ENCODE measurements at places on chromosomes 13 and 19.

DNA sequence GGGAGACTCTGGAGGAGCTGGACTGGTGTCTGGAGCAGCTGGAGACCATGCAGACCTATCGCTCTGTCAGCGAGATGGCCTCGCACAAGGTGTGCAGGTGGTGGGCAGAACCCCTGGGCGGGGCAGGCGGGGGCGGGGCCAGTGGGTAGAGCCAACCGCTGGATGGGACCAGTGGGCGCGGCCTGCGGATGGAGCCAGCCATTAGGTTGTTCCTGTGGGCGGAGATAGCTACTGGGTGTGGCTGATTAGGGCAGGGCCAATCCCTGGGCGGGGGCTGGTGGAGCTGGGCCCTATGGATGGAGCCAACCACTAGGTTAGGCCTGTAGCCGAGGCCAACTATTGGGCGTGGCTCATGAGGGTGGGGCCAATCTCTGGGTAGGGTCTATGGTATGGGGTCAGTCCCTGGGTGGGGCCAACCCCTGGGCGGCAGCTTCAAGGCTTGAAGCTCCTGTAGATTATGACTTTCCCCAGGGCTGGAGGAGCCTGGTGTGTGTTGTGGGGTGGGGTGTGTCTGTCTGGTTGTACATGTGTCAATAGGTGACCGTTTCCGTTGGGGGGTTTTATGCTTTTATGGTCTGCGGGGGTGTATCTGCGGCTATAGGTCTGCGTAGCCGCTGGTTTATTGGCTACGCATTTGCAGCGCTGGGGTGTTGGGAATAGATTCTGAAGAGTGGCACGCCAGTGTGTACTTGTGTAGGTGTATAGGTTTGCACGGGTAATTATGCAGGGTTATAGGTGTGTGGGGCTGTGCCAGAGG lies 30.7 kb downstream of the PDE4A start:
- DNase-seq: no peak

DNA sequence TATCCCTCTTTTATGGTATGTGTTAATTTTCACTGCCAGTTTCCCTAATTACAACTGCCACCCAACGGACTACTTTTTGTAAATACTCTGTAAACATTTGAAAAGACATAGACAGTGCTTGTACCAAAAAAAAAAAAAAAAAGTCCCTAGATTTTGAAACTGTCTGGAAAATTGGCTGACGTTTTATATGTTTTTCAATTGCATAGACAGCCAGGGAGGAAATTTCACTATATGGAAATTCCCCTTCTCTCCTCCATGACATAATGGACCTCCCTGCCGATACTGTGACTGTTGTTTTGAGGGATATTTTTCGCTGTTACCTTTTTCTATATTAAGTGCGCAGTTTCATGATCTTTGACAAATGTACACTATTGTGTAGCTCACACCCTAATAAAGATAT lies 43.4 kb downstream of the C13orf42 start:
- DNase-seq: no peak

DNA sequence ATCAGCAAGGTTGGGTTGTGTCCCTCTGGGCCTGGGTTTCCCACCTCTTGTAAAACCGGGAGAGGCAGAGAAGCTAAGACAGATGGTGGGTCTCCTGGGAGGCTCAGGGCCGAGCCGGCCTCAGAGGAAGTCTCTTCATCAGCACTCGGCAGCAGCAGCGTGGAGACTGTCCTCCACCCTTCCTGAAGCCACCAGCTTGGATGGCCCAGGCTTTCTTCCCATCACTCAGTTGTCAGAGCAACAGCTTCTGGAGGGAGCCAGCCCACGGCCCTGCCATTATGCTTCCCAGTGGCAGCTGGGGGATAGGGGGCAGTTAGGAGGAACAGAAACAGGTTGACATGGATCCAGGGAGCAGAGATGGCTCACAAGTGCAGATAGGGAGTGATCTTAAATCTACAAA lies 191.0 kb downstream of the KATNAL1 start:
- DNase-seq: no peak

GRCh38 chr13:44895953-44896335 lies 93.3 kb downstream of the NUFIP1 start:
- DNase-seq: no peak

DNA sequence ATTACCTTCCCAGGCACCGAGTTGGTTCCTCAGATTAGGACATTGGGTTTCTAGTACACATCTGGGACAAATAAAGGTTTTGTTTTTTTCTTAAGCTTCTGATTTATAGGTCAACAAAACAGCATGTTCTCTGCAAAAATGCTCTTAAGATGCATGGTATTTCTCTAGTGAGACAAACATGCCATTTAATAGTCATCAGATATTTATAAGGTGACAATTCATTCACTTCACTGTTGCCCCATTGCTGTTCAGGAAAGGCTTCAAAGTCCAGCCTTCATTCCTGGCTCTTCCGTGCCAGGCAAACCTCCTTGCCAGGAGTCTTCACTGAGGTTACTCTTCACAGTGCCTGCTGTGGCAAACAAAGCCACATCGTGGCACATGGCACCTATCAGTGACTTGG lies 156.3 kb upstream of the FNDC3A start:
- no peak for DNase-seq

GRCh38 chr13:72199640-72200039 lies 332.6 kb upstream of the DACH1 start:
- DNase-seq: no peak

GRCh38 chr13:47519626-47520025 lies 481.4 kb downstream of the SUCLA2 start:
- no peak for DNase-seq

DNA sequence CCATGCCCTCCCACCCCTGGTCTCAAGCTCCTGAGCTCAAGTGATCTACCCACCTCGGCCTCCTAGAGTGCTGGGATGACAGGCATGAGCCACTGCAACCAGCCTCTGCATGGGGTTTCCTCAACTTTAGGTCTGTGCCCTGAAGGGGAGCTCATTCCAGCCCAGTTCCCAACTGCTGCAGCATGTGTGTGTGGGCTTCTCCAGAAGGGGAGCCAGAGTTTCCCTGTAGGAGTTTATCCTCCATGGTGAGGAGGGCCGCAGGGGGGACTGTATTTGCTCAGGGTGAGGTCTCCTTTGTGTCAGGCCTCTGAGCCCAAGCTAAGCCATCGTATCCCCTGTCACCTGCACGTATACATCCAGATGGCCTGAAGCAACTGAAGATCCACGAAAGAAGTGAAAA lies 11.3 kb upstream of the ZNF808 start:
- DNase-seq: no peak

DNA sequence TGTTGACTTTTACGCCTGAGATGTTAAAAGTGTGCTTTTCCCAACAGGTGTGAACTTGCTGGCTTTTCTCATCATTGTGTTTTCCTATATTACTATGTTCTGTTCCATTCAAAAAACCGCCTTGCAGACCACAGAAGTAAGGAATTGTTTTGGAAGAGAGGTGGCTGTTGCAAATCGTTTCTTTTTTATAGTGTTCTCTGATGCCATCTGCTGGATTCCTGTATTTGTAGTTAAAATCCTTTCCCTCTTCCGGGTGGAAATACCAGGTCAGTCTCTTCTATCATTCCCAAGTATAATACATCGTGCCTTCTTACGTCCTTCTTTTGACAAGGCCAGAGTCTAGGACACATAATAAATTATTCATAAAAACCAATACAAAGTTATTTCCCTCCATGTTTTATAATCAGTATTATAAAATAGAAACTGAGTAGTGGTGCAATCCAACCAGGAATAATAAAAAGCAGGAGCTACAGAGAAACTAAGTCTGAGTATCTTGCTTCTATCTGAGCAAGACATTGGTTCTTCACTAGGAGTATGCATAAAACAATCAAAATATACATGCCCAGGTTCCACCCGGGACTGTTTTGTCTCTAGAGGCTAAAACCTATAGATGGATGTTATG lies 57.9 kb downstream of the RXFP2 start:
- no peak for DNase-seq

GRCh38 chr13:30679483-30680330 lies 55.6 kb upstream of the ALOX5AP start:
- no peak for DNase-seq

- DNase-seq: no peak
Measured at GRCh38 chr13:40982772-40983171, 36.3 kb downstream of the ELF1 start.

DNA sequence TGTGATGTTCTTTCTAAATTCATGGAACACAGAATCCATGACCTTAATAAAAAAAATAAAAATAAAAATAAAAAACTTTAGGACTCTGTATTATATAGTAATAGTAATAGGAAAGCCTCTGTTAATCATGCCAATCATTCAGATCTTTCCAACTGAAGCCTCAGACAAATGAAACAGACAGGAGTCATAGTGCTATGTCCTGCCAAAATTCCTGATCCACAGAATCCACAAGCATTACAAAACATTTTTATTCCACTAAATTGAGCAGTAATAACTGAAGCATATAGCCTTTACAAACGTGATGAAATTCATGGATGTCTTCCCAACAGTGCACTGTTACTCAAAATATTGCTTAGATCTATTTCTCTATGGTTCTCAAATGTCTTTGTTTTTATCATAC lies 820.6 kb upstream of the PCDH9 start:
- no peak for DNase-seq

GRCh38 chr19:23002690-23003422 lies at the start of gene ZNF728:
Gene ZNF728 (minus strand): TSS chr19:23003176. CDS start chr19:23003030, 146 bp downstream.
- DNase-seq: no peak

DNA sequence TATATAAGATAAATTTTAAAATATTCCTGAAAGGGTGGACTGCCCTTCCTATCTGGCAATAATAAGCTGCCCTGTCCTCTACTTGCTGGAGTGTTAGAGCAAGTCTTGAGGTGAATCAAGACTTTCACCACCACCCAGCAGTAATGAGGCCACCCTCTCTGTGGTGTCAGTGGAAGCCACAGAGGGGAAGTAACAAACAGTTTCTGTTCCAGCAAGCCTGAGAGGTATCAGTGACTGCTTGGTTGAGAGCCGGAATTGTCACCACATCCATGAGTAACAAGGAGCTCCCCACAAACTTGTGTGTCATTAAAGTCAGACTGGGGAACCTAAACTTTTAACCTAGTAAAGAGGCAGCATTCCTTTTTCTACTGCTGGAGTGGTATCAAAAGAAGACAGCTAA lies 532.7 kb upstream of the SPRY2 start:
- DNase-seq: no peak

GRCh38 chr19:7292950-7293761 lies 1.1 kb downstream of the INSR start:
- no peak for DNase-seq

GRCh38 chr19:33938821-33939220 lies 142.2 kb downstream of the KCTD15 start:
- DNase-seq: no peak

DNA sequence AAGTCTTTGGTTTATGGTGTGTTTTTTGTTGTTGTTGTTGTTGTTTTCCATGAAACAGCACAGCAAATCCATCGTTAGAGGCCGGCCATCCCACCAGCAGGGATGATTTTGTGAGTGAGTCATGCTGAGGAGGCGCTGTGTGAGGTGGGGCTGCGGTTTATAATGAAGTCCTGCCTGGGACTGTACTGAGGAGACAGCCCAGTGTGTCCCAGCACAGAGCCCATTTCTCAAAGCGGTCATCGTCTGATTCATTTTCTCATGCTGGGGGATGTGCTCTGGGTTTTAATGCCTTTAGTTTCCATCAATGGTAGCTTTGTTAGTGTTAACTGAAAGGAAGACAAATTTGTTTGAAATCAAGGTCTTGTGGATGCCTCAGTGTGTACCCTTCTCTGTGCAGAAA lies 129.3 kb upstream of the SERP2 start:
- no peak for DNase-seq

GRCh38 chr13:48072304-48072703 lies 22.6 kb downstream of the MED4 start:
- DNase-seq: no peak

DNA sequence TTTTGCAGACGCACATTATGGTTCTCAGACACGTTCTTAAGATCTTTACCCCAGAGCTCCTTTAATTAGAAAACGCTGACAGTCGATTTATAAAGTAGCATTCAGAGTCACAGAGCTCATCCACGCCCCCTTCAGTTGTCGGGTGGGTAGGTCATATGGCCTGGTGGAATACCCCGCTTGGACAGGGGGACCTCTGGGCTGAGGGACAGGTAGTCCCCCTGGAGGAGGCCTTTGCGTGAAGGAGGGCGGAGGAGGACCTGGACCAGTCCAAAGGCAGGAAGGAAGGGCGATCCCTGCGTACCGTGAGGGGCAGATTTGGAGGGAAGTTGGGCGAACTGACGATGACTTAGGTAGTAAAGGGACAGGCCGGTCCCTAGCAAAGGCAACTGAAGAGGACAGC lies 20.5 kb downstream of the VASP start:
- DNase-seq: no peak

DNA sequence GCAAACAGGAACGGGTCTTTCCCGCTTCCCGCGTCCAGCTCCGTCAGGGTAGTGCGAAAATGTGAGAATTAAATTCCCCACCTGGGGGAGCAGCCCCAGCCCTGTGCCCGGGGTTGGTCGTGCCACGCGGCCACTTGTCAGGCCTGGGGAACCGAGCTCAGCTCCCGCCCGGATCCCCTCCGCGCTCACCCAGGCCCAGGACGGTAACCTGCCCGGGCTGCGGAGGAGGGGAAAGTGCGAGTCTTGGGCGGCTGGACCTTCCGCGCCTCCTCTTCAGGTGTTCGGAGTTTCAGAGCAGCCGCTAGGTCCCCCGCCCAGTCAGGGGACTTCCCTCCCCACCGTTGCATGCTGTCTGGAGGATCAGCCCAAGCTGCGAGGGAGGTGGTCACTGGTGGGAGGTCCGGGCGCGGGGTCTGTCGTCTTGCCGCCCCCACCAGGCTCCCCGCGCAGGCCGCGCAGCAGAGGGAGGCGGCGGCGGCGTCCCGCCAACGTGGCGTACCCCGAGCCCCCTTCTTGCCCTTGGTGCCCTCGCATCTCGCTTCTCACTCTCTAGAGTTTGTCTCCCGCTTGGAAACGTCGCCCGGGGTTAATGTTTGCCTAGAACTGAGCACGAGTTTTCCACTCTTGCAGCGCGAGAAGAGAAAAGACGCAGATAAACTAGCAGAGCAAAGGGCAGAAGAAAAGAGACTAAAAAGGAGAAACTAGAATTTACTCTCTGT lies 8.1 kb downstream of the URAD start:
- DNase-seq: no peak

GRCh38 chr13:32682740-32683139 lies 96.5 kb downstream of the PDS5B start:
- no peak for DNase-seq

GRCh38 chr13:45048890-45049407 lies 59.6 kb downstream of the GPALPP1 start:
- no peak for DNase-seq

- peak; percentile 32 for DNase-seq
Measured at GRCh38 chr13:29594303-29594709, 1.2 kb downstream of the SLC7A1 start.

GRCh38 chr13:91659256-91660075 lies 261.0 kb downstream of the GPC5 start:
- no peak for DNase-seq

- no peak for DNase-seq
Measured at GRCh38 chr19:4662812-4663211, 7.3 kb downstream of the MYDGF start.

DNA sequence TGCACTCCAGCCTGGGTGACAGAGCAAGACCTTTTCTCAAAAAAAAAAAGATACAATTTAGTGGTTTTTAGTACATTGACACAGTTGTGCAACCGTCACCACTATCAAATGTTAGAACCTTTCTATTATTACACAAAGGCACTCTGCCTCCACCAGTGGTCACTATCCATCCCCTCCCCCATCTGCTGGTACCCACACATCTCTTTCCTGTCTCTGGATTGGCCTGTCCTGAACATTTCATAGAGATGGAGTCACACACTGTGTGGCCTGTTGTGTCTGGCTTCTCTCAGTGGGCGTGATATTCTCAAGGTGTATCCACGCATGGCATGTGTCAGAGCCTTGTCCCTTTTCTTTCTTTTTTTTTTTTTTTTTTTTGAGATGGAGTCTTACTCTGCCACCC lies 11.2 kb downstream of the KDM4B start:
- no peak for DNase-seq

Measured in stimulated activated CD4-positive, alpha-beta T cell treated with anti-CD3 and anti-CD28 coated beads, Interleukin-1b, Interleukin-23, amount 100 ng/mL, for 4 hours (primary cell).